NCI-H1417 (cell line): ENCODE measurements at places on chromosomes 5 and 9.

DNA sequence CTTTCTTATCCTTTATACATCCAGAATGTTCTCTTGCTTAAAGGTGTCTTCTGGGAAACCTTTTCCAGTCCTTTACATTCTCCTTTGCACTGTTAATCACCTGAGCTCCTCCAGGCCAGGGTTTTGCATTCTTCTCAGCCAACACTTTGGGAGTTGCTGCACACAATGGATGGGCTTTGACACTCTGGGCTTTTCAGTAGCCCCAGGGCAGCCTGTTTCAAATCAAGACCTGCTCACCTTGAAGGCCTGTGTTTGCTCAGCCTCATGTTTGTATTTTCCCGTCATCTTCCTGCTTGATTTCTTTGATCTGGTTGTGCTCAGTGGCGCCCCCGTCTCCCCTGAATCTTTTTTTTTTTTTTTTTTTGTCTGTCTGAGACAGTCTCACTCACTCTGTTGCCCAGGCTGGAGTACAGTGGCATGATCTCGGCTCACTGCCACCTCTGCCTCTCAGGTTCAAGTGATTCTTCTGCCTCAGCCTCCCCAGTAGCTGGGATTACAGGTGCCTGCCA, 41.0 kb downstream of the DMRT1 start:
- DNase-seq = no peak

- no peak for DNase-seq
Observed at GRCh38 chr5:27962198-27962597, 923.8 kb upstream of the CDH9 start.

- DNase-seq = no peak
Observed at GRCh38 chr5:67405755-67406154, 209.2 kb upstream of the CD180 start.

- DNase-seq = peak; percentile 77
Observed at GRCh38 chr9:122099271-122099869, 6.3 kb upstream of the TTLL11 start.

DNA sequence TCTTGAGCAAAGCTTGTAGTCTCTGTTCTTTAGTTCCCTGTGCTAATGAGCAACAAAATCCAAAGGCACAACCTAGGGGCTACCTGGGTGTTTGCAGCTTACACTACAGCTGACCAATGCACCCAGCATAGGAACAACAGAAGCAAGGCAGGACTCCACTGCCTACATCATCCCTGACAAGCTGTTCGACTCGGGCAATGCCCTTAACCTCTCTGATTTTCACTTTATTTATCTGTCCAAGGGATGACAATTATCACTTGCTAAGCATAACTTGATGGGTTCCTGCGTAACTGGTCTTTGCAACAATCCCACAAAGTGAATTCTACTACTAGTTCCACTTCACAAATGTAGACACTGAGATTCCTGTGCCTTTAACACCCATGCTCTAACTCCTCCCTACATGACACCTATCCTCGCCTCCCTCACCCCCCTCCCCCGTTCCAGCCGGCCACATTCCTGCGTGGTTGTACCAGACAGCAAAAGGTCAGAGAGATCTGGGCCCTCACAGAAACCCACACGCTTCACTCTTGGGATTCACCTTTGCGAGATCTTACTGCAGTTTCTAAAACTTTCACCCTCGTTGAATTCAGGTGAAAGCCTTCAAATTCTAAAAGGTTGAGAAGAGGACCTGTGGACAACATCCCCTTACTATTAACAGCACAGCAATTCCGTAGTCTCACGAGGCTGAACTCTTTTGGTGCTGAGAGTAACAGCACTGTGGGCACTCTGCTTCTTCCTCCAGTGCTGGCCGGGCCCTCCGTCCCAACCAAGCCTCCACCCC, 995 bp downstream of the IPPK start:
- peak; percentile 50 for DNase-seq

DNA sequence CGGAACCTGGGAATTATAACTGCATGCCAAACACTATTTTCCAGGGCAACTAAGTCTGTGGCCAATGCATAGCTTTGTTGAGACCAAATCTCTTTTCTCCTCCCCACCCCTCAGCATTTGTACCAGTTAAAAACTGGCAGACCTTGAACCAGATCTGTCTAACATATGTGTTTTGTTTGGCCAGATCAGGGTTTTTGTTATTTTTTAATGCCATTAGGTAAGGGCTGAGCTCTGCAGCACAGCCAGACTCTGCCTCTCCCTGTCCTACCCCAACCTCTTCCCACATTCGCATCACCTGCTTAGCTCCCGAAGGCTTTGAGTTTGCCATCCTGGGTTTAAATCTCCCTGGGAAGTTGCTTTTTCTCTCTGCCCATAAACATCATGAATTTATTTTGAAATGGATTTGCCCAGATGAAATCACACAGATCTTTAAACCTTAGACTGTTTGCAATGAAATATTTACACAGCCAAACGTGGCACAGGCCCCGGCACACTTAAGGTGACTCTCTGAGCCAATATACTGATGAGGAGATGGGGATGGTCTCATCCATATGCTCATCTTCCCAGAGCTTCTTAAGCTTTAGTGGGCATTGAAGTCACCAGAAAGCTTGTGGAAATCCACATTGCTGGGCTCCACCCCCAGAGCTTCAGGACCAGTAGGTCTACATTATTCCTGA, 54.0 kb upstream of the ALDH1B1 start:
- no peak for DNase-seq

DNA sequence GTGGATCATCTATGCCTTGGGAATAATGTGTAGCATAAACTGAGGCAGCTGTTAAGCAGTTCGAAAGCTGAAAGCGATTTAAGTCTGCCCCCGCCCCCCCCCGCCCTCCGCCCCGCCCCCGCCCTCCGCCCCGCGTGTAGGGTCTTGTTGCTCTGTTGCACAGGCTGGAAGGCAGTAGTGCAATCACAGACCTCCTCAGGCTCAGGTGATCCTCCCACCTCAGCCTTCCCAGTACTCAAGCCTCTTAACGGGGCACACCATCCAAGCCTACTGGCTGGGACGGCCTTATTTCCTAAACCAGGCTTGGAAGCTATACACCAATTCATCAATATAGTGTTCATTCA, 945 bp downstream of the ANKDD1B start:
- no peak for DNase-seq

DNA sequence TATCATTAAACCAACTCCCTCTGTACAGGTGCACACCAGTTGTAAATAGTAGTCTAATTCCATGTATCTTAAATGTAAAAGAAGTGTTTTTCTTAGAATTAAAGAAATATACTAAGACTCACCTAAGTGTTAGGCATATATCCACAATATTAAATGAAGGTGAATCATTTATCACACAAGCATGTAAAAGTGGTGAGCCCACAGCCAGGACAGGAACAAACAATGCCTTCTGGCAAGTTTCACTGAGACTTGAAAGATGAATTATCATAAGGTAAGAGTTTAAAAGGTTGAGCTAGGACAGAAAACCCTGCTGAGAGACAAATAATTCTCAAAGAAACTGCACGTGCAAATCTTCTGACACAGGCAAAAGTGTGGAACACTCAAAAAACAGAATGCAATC, 832.5 kb downstream of the TAF11L14 start:
- peak; percentile 4 for DNase-seq

DNA sequence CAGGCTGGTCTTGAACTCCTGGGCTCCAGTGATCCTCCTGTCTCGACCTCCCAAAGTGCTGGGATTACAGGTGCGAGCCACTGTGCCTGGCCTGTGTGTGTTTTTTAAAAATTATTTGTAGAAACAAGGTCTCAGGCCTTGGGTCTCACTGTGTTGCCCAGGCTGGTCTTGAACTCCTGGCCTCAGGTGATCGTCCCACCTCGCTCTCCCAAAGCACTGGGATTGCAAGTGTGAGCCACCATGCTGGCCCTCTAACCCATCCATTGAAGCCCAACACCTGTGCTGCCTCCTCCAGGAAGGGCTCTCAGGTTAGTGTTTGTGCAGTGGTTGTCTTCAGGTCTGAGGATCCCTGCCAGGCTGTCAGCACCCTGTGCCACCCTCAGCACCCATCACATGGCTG, 56.6 kb downstream of the CXXC5 start:
- DNase-seq = no peak

- no peak for DNase-seq
Observed at GRCh38 chr5:105812304-105812703, 1858.4 kb downstream of the EFNA5 start.

DNA sequence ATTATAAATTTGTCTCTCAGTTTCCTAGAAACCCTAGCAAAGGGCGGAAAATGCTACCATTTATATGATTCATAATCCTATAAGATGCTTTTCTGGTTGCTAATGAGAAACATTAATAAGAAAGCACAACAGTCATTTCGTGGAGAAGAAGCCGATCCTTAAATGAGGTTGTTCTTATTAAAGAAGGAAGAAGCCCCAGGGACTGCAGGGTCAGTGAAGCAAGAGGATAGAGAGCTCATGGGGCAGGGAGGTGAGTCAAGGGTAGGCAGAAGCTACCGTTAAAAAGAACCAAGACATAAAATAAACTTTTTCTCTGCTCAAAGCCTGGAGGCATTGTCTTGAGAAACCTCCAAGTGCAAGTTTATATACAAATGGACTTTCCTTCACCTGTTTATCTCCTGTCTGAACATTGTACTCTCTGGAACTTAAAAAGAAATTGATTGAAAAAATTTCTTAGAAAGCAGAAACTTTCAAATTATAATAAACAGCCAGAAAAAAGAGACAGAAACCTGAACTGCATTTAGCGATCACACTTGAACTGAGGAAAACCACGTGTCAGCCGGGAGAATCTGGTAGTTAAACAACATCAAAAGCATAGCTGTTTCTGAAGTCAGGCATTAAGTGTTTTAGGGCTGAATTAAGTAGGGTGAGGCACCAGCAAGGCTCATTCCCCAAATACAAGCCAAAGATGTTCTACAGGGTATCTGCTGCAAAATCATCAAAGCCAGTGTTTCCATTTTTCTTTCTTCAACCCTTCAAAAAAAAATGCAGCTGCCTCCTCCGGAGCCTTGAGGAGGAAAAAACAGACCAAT, 21.9 kb downstream of the HTR4 start:
- DNase-seq = no peak

DNA sequence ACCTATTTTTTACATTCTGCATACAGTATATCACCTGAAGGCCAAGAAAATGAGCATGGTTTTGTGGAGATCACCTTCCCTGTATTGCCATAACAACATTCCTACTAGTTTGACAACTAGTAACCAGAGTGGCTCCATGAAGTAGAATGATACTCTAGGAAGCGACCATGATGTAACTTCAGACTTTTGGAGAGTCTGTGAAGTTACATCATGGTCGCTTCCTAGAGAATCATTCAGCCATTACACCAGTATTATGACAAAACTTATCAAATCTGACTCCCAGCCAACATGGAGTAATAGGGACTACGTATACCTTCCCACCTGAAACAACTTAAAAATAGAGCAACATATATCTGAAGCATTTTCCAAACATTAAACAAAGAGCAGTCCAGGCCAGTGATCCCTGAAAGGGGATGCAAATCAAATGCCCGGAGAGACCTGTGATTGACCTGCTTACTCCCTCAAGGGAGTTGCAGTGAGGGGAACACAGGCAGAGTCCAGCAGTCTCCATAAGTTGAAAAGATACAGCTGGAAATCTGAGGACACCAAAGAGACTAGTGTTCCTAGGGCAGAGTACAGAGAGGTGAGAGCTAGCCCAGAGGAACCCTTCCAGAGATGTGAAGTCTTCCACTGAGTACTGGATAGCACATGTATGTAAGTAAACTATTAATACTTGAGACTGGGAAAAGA, 7.8 kb downstream of the ECM2 start:
- DNase-seq = peak; percentile 27

GRCh38 chr5:93620487-93621326, 37.7 kb downstream of the NR2F1 start:
- peak; percentile 85 for DNase-seq

GRCh38 chr5:25334350-25334749, 689.6 kb upstream of the CDH10 start:
- no peak for DNase-seq

- no peak for DNase-seq
Observed at GRCh38 chr5:57249265-57249874, 75.5 kb downstream of the GPBP1 start.

- DNase-seq = no peak
Observed at GRCh38 chr5:169831331-169831730, 149.0 kb downstream of the INSYN2B start.

DNA sequence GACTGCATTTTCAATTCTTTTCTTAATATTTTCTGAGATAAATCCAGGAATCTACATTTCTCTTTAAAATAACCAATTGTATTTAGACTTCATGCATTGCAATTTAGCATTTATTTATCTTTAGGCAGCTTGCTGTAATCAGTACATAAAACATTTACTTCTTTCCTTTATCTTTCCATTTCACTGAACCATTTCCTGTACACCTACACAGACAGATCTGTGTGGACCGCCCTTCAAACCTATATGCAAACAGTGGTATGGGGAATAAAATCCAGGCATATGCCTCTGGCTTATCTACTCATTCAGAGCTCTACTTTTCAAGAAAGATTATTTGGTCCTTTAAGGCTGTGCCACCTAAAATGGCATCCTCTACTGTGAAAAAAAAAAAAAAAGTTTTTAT, 640.0 kb downstream of the MAT2B start:
- DNase-seq = no peak

DNA sequence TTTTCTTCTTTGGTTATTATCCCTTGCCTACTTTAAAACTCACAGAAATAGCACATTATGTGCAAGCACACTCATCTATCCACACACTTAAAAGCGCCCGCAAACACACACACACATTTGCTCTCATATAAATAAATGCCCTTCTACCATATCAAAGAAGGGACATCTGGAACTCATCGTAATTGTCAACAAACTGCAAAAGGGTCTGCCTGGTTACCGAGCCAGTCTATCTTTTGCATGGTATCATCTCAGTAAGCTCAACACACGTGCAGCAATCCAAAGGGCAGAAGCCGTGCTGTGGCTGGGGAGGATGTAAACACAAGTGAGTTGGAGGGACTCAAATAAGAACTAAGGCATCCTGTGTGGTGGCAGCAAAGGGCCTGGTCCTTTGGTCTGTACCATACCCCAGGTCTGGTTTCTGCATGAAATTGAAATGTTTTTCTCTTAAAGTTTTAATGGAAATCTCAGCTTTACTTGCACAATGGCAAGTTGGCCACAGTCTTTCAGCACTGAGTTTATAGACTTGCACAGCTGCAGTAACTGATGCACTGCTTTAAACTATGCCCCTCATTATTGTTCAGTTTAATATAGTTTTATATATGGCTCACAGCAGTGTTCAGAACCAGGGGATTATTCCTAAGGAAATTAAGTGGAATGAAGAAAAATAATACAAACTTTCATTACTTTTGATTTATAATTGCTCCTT, 331.0 kb downstream of the ADAMTS6 start:
- DNase-seq = no peak

GRCh38 chr9:16090907-16091629, 538.2 kb downstream of the CCDC171 start:
- no peak for DNase-seq

GRCh38 chr9:37034305-37034937, 353 bp upstream of the PAX5 start:
- DNase-seq = no peak

GRCh38 chr5:81208904-81209303, 24.2 kb upstream of the CKMT2 start:
- DNase-seq = no peak

DNA sequence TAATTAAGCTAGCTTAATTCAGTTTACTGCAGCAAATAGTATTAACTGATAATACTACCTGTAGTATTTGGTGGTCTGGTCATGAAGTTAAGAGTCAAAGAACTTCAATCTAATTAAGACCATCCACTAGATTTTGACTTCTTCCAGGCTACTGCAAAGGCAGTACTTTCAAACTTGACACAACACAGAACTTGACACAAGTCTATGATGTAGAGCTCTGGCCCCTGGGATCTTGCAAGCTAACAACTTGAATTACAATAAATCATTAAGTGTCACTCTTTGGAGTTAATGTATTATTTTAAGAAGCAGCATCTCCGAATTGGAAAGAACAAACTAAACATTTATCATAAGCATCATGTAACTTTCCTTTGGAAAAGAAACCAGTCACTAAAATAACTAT, 40.9 kb downstream of the UIMC1 start:
- DNase-seq = no peak
